ENCODE measurements at places on chromosomes 1 and 21. TPM values are rescaled to one million over a fixed set of nuclear protein-coding genes. Genes with fewer than 3 reads are reported as not detected.

GRCh38 chr1:53121319-53122172 is 20.9 kb downstream of the SLC1A7 start:
- no peaks in the 10 kb centered on the region for H3K36me3 ChIP-seq
- no peak overlapping the region for H3K4me3 ChIP-seq
- no peaks in the 10 kb centered on the region for H3K4me1 ChIP-seq
- H3K27ac ChIP-seq: no peak overlapping the region

DNA sequence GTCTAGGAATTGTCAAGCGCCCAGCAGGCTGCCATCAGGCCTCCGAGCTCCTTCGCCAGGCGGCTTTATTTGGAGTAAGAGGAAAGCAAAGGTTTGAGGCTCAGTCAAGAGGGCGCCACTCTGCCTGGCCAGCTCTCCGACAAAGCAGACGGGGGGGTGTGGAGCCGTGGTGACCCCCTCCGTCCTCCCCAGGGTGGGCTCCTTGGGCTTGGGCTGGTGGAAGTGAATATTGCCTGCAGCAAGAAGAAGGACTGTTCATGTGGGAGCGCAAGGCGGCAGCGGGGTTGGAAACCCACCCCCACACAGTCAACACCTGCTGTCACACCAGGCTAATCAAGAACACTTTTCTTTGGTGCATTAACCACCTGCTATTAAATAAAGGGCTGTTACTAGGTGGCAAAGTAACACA is 14.6 kb downstream of the EPHX1 start:
- H3K4me1 ChIP-seq: 0 out of 2 replicates have a peak, but pooled peaks cover 5% of the 10 kb centered on the region
- no peak for DNase-seq
- no peak overlapping the region for H3K4me3 ChIP-seq
- no peak overlapping the region for H3K27ac ChIP-seq
- no peaks in the 10 kb centered on the region for H3K27me3 ChIP-seq

The CITED4 gene
- 67.5 TPM for total RNA-seq

DNA sequence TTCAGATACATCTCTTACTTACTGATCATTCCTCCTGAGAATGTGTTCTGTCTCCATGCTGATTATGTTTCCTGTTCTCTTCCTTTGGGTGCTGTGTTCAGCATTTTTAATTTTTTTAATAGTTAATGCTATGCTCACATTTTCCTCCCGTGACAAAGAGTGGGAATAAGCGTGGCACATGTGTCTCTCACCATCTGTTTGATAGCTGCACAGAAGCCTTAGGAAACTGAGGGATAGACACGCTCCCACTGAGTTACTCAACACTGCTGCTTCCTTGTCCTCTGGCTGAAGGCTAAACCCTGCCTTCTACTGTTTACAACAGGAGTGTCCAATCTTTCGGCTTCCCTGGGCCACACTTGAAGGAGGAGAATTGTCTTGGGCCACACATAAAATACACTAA is 264.2 kb downstream of the DISC1 start:
- H3K4me1 ChIP-seq: no peaks in the 10 kb centered on the region
- no peaks in the 10 kb centered on the region for H3K27me3 ChIP-seq
- DNase-seq: no peak
- no peaks in the 10 kb centered on the region for H3K36me3 ChIP-seq

DNA sequence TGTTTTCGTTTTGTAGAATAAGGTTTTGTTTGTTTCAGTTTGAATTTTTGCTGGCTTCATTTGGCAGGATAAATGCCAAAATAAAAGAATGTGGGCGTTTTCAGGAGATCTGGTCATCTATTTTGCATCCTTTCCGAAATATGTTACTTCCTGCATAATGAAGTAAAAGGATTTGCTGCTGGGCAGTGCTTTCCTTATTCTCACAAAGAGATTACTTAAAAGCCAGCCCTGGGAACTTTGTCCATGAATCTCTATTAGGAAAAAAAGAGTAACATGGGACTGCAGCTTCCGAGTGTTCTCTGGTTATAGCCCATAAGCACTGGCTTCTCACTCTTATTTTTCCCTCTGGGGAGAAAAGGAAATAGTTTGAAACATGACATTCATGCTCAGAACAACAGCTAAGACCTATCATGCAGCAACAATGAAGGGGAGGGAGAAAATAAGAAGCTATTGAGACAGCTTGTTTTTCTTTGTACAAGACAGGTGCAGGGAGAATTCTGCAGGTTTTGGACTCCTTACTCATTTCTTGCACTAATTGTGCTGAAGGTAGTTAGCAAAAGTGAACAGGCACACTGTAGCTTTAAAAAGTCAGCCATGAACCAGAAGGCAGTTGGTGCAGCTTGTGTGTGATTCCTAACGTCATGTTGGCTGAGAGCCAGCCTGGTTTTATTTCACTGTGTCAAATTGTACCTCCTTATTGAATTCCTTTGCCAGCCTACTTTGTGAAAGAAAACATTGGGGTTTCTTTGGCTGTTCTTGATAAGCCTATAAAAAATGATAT is at the start of gene SAMD13:
Gene SAMD13, plus strand, starts transcription at position 705 of the 781 bp plus-strand sequence. CDS start 1,527 bp downstream, outside the sequence.
- no peak within 1 kb of the TSS for H3K27ac ChIP-seq
- H3K27me3 ChIP-seq: no peaks in the 10 kb centered on the region
- peak; percentile 26 for DNase-seq

- H3K4me3 ChIP-seq: no peak overlapping the region
- DNase-seq: no peak
- H3K4me1 ChIP-seq: 0 out of 2 replicates have a peak, but pooled peaks cover 8% of the 10 kb centered on the region
- H3K27me3 ChIP-seq: no peaks in the 10 kb centered on the region
- H3K36me3 ChIP-seq: no peaks in the 10 kb centered on the region
Measured at GRCh38 chr1:58983162-58983561, 199.3 kb upstream of the JUN start.

DNA sequence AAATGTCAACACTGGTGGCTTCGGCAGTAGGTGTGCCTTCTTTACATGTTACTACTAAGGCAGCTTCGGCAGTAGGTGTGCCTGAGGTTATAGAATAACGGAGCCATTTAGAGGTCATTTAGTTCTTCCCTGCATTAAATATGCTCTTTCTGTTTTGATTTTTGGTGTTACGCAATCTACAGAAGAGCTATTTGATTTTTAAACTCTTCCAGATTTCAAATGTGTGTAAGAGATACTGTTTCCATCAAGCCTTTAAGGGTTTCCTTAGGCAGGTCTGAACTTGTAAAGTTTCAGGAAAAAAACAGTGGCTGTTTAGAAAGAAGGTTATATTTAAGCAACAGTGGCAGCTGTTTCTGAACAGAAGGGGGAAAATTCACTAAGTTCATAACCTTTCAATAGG is 54.8 kb downstream of the PIK3R3 start:
- H3K27me3 ChIP-seq: no peaks in the 10 kb centered on the region
- no peak for DNase-seq
- H3K4me1 ChIP-seq: no peaks in the 10 kb centered on the region
- no peak overlapping the region for H3K27ac ChIP-seq
- no peak overlapping the region for H3K4me3 ChIP-seq

- no peaks in the 10 kb centered on the region for H3K4me1 ChIP-seq
- no peak overlapping the region for H3K4me3 ChIP-seq
- H3K27me3 ChIP-seq: peaks cover 20% of the 10 kb centered on the region
- no peaks in the 10 kb centered on the region for H3K36me3 ChIP-seq
- no peak for DNase-seq
Measured at GRCh38 chr1:101356604-101357443, 120.0 kb downstream of the S1PR1 start.

The LMX1A gene
- total RNA-seq: not detected

- H3K36me3 ChIP-seq: no peaks in the 10 kb centered on the region
- no peak overlapping the region for H3K4me3 ChIP-seq
- no peaks in the 10 kb centered on the region for H3K27me3 ChIP-seq
- H3K27ac ChIP-seq: no peak overlapping the region
- H3K4me1 ChIP-seq: 0 out of 2 replicates have a peak, but pooled peaks cover 9% of the 10 kb centered on the region
Measured at GRCh38 chr1:183989078-183989577, 48.4 kb downstream of the COLGALT2 start.
